NCI-H1417 treated with DMSO at 0.1 percent for 48 hours (cell line): ENCODE measurements at places on chromosomes 16 and 17.

DNA sequence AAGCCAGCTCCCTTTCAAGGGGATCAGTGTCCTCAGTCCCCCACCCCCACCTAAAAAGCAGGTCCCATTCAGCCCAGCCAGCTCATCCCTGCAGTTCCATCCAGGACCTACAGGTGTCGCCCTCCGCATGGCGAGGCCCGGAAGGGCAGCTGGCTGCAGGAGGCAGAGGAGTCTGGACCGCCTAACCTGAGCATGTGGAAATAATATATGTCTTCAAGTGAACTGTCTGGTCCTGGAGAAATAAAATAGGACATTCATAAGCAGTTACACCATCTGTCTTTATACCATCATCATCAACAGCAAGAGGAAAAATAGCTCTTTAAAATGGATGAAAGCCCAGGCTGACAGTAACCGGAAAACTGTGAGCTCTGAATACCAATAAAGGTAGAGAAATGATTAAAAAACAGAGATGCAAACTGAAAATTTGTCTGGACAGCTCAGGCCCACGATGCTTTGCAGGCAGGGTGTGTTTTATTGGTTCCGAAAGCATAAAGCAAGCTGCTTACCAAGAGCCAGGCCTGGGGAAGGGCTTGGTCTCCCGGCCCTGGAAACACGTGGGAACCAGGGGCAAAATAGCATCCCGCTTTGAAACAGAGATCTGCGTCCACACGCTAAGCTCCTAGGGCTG is 215.2 kb downstream of the ZFHX3 start:
- no peak for DNase-seq

- no peak for DNase-seq
Measured at GRCh38 chr17:5381542-5381941, 37.9 kb downstream of the NUP88 start.

GRCh38 chr17:73343739-73344454 is 32.1 kb upstream of the CDC42EP4 start:
- DNase-seq: no peak

GRCh38 chr17:251531-251930 is 70.1 kb upstream of the DOC2B start:
- no peak for DNase-seq

DNA sequence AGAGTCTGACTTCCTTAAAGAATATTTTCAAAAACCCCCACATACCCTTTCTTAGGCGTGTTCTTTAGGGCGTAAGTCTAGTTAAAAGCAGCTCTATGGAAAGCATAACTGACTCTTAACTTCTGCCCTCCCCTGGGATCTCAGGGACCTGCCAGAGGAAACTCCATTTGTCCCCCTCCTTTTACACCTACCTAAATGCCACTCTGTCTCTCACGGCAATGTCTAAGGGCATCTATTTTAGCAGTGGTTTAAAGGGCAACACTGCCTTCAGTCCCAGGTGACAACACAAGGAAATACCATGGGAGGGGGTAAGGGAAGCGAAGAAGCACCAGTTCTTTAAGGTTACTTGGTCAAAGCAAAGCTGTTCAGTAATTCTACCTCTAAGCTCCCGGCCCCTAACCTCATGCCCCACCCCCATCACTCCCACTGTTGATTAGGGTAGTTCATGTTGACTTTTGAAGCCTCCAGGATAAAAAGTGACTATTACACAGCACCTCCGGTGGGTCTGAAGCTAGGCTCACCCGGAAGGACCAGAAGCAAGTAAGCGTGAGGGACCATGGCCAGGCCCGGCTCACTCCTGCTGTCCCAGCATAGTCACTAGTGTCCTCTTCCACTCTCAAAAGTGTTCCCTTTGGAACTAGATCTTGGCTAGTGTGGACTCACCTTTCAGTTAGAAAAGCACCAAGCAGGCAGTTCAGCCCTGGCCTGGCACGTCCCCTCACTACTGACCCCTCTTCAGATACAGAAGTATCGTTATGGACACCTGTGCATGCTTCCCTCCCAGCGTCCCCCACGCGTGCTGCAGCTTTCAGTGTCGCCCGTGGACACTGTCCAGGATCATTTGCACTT is 47.1 kb downstream of the CYTH1 start:
- DNase-seq: no peak

DNA sequence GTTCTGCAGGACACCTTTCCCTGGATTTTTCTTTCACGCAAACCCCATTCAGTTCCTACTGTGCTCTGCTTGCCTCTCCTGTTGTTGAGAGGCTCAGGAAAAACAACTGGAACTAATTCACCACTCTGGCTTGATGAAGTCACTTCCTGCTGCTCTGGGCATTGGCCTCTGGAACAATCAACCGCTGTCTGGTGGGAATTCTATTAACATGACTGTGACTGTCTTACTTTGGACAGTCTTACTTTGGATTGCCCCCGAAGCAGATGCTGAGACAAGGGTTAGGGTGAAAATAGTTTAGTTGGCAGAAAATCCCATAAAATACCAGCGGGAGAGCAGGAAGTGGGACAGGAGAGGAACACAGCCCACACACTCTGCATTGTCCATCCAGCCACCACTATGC is 90.0 kb upstream of the HSBP1 start:
- DNase-seq: no peak

DNA sequence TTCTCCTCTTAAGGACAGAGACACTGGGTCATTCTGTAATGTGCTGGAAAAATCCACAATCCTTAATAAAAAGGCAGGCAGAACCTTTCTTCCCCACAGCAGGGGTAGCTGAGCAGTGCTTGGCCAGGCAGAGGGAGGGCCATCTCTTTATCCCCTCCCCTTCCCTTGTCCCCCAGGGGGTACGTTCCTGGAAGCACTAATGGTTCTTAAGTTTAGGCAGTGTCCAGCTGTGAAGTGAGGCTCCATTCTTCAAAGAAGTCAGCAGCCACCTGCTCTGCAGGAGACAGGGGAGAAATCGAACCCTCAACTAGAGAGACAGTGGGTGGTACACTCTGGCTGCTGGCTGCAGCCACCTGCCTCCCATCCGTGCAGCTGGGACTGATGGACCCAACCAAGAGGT is 533.9 kb upstream of the CDH11 start:
- DNase-seq: no peak

DNA sequence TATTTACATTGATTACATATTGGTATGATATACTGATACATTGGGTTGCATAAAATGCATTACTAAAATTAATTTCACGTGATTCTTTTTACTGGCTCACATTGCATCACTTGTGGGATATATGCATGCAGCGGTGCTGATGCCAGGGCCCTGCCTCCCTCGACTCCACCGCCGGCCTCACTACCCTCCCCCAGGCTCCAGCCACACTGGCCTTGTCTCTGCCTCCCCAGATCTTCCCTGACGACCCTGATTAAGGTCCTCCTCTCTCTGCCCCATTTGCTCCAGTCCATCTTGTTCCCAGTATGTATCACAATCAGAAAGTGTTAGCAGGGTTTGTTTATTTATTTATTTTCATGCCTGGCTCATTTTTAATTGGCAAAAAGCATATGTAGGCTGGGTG is 306.8 kb downstream of the FOXL1 start:
- DNase-seq: no peak

GRCh38 chr17:61942085-61942484 is 14.3 kb upstream of the INTS2 start:
- no peak for DNase-seq

- no peak for DNase-seq
Measured at GRCh38 chr17:28737316-28737715, 6.5 kb upstream of the TRAF4 start.

DNA sequence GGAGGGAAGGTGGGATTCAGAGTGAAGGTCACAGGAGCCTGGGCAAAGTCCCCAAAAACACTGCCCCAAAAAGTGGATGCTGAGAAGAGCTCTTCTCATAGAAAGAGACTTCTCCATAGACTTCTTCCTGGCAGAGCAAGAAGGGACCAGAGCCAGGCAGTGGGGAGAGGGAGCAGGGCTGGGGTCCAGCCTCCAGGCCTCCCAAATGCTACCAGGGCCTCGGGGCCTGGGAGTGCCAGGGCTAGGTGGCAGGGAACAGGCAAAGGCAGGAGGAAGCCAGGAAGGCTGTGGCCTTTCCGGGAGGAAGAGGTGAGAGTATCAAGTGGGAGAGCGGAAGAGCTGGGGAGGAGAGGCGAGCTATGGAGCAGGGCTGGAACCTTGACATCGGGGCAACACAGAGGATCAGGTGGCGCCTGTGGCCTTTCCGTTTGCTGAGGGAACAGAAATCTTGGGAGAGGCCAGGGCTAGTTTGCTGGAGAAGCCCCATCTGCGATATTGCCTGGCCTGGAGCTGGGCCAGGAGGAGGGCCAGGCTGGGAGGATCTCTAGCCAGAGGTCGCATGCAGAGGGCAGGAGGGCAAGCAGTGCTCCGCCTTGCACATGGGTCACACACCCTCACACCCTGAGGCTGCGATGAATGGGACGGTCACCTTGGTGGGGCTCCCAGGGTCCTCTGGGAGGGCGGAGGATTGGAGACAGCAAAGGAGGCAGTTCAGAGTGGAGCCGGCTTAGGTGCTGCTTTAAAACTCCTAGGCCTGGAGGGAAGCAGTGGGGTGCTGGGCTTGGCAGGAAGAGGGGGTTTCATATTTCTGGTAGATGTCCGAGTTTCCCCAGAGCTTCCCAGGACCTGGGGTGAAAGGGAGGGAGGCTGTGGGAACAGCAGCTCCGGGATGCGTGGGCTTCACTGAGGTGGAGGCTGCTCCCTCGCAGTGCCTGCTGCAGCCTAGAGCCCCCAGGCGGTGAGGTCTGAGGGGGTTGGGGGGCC is 3.4 kb downstream of the SLC16A5 start:
- DNase-seq: no peak

GRCh38 chr17:38746849-38747462 is 1.2 kb downstream of the PCGF2 start:
- DNase-seq: no peak

- no peak for DNase-seq
Measured at GRCh38 chr17:77790143-77790829, 168.2 kb upstream of the TNRC6C start.

GRCh38 chr16:85157813-85158742 is 45.8 kb upstream of the CIBAR2 start:
- DNase-seq: no peak

- no peak for DNase-seq
Measured at GRCh38 chr16:25416002-25416401, 158.4 kb upstream of the ZKSCAN2 start.

GRCh38 chr16:55257966-55258613 is 65.9 kb upstream of the IRX6 start:
- DNase-seq: no peak

GRCh38 chr16:13314633-13315032 is 413.2 kb downstream of the SHISA9 start:
- no peak for DNase-seq

- DNase-seq: no peak
Measured at GRCh38 chr16:34802396-34802795, 1343.0 kb downstream of the TP53TG3F start.

- no peak for DNase-seq
Measured at GRCh38 chr16:49498264-49498663, 124.7 kb downstream of the C16orf78 start.

DNA sequence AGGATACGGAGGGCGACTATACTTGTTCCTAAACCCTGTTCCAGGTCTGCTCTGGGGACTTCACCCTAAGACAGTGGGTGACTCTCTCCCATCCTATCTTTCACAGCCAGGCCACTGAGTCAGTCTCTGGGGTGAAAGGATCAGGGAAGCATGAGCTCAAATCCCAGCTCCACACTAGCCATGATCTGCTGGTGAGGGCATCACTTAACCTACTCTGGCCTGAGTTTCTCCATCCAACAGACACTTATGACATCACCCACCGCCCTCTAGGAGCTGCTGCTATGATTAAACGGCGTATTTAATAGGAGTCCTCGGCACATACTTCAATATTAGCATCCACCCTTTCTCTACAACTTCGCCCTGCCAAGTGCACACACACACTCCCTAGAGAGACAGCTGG is 10.1 kb downstream of the GAST start:
- no peak for DNase-seq

- no peak for DNase-seq
Measured at GRCh38 chr17:900336-900934, 79.1 kb downstream of the NXN start.

DNA sequence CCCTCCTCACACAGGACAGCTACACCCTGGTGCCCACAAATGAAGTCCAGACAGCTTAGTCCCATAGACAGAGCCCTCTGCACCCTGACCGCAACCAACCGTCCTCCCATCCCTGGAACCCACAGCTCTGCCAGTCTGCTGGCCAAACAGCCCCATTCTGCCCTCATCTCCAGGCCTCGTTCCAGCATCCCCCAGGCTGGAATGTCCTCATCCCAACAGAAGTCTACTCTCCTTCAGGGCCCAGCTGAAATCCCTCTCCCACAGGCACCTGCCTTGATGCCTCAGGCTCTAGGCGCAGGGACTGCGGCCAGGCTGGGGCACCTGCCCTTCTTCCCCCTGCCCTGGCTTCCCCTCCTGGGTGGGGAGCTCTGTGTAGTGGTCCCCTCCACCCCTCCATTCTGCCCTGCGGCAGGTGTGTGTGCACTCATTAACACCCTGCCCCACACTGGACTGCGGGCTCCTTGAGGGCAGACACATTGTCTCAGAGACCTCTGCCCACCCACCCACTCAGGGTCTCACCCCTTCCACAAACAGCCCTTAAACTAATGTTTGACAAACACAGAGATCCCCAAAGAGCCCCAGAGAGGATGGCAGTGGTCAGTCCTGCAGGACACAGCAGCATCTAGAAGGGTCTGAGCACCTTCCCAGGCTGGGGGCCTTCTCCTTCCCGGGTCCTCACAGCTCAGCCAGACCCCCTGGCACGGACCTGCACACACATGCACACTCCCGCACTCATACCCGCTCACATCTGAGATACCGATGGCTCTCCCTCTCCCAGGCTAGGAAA is 820 bp downstream of the GRIN2C start:
- no peak for DNase-seq

GRCh38 chr16:86231321-86231995 is 278.9 kb upstream of the FOXF1 start:
- no peak for DNase-seq

DNA sequence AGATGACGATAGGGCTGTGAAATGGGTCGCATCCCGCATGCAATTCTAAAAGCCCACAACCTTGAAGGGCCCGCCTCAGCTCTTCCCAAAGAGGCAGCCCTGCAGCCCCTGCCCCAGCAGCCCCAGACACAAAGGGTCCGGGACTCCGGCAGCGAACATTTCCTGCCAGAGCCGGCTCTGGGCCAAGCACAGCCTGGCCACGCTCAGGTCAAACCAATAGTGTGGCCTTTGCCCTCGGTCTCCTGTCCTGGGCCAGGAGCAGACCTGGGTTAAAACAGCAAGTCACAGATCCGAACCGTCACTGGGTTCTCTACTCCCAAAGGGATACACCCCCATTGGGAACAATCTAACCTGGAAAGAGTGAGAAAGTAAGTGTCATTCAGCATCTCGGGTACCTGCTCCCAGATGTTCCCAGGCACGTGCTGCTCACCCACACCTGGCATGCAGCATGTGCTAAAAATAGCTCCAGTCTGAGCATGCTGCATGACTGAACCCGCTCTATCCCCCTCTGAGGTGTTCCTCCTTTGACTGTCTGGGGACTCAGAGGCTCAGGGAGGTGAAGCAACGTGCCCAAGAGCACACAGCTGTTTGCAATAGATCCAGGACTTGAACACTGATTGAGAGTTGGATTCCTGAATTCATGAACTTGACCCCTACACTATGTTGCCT is 22.2 kb upstream of the ATP2A3 start:
- no peak for DNase-seq
